ENCODE measurements at places on chromosomes 6 and 20.
A peak's percentile ranks its signal among the peaks of the same experiment; 100 is the strongest.

GRCh38 chr20:19370076-19371075 is 157.9 kb downstream of the SLC24A3 start:
- no peak for DNase-seq

GRCh38 chr6:165988757-165989456 is 178.7 kb downstream of the TBXT start:
- no peak for DNase-seq

GRCh38 chr6:106070636-106071035 is 15.5 kb upstream of the PRDM1 start:
- DNase-seq = no peak

DNA sequence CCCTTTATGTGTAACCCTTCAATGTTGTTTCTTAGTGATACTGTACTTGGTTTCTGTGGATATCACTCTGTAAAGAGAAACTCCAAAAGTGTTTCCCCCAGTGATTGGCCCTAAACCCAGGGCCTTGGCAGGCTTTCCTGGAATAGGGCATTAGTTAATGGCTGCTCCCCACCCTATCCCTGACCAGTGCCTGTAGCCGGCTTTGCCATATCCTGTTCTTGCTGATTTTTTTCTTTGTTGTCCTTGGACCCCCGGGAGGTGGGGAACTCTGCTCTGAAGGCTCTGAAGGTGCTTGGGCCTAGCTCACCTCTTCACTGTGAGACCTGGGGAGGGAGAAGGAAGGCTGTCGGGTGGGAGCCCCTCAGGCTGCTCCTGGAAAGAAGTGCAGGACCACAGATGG is 120.1 kb downstream of the TCP11 start:
- DNase-seq = no peak

DNA sequence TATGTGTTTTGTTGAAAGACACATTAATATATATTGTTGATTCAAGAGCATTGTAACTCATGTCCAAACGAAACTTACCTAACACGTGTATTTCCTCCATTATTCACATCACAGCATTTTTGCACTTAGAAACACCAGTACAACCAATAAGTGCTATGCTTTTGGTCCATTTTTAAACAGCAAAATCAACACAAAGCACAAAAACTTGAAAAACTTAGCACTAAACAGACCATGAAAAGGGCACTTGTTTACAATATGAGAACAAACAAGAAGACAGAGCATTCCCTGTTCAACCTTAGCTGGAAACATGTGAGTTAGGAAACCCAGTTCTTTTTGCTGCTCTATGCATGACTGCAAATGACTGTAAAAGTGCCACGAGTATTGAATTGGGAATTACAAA is 9.6 kb downstream of the GLYATL3 start:
- no peak for DNase-seq

DNA sequence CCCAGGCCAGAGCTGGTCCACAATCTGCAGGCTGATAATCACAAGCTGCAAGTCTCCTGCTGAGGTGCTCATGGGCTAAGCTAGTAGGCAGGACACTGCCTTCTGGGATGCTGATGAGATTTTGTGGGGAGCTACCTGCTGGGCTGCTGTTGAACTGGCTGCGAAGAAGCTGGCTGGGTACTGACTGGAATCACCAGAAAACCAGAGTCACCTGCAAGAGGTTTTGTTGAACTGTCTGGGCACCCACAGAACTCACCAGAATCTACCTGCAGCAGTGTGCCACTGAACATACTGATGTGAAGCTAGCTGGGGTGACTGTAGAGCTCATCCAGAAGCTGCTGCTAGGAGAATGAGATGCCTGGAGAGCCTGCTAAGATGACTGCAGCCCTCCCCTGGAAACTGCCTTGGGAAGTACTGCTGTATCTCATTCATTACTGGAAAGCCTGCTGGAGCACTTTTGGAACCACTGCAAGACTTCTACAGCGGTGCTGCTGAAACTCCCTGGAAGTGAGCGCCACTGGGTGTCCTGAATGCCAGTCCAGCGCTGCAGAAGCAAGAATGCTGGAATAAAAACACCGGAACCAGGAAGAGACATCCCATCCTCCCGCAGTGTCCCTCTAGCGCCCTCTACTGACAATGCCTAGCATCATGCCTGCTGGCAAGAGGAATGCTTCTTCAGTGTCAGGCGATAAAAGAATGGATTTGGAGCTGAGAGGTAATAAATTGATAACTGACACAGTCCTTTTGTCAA is 64.9 kb upstream of the ARHGAP18 start:
- DNase-seq = peak; percentile 60

DNA sequence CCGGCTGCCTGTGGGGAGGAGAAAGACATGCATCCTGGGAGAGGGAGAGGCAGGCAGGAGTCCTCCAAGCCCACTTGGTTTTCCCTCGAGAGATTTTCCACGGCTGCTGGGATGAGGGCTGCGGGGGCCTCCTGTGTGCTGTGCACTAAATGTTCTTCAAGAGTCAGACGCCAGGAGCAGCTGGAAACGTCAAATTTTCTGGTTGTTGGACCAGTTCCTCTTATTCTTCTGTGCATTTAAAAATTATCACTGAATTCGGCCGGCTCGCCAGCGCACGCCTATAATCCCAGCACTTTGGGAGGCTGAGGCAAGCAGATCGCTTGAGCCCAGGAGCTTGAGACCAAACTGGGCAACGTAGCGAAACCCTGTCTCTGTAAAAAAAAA is 32.8 kb upstream of the NTSR1 start:
- DNase-seq = no peak

DNA sequence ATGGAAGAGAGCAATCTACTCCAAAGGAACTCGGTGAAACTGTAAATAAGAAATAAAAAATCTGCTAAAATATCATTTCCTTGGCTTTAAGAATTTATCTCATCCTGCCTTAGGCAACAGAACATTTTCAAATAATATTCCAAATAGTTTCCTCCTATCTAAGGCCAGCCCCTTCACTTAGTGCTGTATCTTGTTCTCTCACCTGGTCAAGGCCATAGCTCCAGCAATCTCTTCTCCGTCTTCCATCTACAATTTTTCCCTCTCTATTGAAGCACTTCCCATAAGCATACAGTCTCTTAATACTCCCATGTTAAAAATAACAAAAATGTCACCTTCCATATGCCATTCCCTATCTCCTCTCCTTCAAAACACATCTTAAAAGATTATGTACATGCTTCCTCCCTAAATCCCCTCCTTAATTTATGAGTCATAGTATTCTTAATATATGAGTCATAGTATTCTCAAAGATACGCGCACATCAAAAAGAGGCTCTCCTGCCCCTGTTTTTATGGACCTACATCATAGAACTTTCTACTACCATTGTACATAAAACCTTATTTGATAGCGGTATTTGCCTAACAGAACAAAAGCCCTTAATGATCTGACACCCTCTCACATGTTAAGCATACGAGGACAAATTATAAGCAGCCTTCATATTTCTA is 146.9 kb downstream of the PDE10A start:
- no peak for DNase-seq

DNA sequence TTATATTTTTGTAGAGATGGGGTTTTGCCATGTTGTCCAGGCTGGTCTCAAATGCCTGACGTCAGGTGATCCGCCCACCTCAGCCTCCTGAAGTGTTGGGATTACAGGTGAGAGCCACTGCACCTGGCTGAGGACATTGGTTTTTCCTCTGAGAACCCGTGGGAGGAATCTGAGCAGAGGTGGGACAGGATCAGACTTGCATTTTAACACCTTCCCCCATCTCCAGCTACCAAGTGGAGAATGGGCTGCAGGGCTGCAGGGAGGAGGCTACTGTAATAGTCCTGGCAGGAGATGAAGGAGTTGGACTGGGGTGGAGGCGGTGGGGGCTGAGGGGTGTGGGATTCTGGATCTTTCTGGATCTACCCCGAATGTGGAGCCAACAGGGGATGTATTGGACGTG is 24.5 kb downstream of the FAM110A start:
- no peak for DNase-seq

DNA sequence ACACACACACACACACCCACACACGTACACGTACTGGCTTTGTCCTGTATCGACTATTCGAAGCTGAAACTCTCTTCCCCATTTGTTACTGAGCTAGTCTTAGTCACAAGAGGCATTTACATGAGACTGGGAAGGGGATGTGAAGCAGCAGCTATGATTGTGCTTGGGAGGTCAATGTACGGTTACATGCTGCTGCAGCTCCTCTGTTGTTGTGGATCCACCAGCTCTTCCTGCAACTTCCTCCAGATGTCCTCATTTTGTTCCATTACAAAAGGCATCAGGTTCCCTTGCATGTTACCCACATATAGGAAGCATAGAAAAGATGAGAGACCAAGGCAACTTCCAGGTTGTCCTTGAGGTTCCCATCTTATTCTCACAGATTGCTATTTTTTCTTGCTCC is 612.4 kb upstream of the IMPG1 start:
- no peak for DNase-seq

GRCh38 chr6:35051396-35051795 is 89.7 kb downstream of the TCP11 start:
- no peak for DNase-seq

DNA sequence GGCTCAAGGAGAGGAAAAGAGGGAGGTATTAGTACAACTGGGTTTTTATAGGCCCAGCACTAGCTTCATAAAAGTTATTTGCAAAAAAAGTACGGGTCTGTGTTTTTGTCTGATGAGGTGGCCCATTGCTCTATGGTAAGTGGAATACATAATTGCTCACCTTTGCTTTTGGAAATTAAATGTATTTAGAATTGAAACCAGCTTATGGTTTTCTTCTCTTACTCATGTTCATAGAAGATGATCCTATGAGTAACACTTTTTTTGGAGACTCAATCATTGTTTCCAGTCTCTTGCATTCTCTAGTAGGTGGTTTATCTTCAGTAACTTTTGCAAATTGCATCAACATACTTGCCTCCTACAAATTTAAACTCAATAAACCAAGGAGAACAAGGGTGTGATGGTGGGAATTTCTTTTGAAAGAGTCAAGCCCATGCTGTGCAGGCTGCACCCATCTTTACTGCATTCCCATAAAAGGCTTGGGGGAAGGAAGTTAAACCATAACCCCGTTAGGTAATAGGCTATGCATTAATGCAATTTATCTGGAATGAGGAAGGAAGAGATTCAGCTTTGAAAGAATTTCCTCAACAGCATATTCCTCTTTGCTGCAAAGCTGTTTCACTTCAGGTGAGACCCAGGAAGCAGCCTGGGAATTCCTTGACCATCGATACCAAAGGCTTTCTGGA is 48.5 kb upstream of the EDN1 start:
- no peak for DNase-seq

GRCh38 chr6:157188213-157188612 is 135.1 kb downstream of the TMEM242 start:
- DNase-seq = no peak

GRCh38 chr20:3222635-3223600 is 13.6 kb downstream of the ITPA start:
- no peak for DNase-seq

DNA sequence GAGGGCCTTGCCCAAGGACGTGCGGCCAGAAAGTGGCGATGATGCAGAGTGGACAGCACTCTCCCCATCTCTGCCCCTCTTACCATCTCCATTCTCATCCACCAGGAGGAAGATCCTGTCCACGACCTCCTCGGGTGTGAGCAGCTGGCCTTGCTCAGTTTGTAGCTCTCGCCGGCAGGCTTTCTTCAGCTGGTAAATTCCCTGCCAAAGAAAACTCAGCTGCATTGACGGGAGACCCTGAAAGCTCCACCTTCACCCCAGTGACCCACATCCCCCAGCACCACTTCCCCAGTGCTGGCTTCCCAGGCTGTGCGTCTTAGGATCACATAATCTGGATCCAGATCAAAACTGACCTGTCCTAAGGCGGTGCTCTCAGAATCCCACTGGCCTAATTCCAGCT is 9.2 kb downstream of the GUCA1B start:
- DNase-seq = no peak

Data from stimulated activated CD4-positive, alpha-beta T cell treated with anti-CD3 and anti-CD28 coated beads, Interleukin-2, amount 100 ng/mL, for 24 hours (primary cell).